T-helper 9 cell (primary cell): ENCODE measurements at places on chromosomes 1 and 21.

DNA sequence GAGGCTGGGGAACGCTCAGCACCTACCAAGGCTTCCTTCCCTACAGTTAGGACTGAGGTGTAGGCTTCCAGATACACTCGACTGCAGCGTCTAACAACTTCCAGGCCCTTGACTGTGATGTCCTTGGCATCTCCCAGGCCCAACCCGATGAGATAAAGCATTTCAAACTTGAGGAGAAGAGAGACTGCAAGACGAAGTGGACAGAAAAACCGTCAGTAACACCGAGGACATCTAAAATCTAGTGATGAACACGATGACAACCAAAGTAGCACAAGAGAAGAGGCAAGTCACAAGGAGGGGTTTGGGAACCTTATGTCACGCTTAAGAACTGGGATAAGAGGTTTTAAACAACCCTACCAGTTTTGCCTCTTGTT is 314 bp downstream of the DPH5 start:
- DNase-seq = no peak

GRCh38 chr21:43884012-43884860 is 19.2 kb downstream of the AGPAT3 start:
- DNase-seq = no peak

GRCh38 chr1:64598100-64598571 is 128.2 kb downstream of the CACHD1 start:
- DNase-seq = no peak

DNA sequence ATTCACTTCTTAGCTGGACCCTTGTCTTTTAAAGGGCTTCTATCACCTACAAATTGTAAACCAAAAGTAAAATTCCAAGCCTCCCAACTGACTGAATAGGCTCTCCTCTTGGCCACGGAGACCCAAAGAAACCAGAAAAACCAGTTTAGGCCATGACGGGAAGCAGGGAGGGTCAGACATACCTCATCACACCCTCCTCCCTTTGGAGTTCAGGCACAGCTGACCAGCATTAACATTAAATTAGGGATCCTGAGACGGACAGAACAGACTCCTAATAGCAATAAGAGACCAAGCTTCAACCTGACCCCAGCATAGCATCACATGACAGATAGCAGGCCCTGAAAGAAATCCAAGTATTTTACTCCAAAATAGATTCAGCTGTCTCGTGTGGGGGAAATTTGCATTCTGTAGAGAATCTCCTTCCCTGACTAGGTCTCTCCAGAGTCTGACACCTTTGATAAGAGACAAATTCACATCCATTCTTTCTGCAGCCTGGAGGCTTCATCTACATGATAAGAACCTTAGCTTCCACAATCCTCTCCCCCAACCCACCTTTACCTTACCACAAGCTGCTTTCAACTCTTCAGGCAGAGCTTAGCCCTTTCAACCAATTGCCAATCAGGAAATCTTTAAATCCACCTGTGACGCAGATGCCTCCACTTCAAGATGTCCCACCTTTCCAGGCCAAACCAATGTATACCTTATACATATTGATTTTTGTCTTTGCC is 177.1 kb upstream of the RAB4A start:
- DNase-seq = no peak

DNA sequence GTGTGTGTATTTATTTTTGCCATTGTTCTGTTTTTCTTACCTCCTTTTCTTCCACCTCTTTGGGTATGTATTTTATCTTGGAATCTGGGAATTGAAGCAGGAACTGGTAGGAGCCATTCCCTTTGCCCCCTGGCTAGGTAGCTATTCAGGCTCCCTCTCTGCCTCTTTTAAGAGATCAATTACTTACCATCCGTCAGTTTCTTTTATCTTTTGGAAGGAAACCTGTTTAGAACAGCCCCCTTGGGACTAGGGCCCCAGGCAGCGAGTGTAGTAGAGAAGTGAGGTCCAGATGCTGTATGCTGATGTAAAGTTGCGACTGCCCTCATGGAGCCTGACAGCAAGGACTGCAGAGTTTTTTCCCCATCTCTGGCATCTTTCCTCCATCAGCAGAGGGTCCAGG is 41.6 kb downstream of the KIRREL1 start:
- no peak for DNase-seq

DNA sequence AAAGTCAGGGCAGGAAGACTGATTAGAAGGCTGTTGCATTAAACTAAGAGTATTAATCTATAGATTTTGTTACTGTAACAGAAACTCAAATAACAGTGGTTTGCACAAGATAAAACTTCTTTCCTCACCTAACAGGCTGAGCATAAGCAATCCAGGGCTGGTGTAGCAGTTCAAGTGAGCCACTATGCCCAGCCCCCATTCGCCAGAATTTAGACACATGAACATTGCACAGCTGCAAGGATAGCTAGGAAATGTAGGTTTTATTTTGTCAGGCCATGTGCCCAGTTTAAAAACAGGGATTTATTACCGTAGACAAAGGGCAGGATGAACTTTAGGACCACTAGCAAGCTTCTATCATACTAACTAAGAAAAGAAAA is 19.5 kb upstream of the DOCK7 start:
- DNase-seq = no peak

GRCh38 chr21:34536820-34537219 is 24.8 kb upstream of the KCNE1 start:
- DNase-seq = no peak

- DNase-seq = no peak
Measured at GRCh38 chr21:38542263-38542662, 44.0 kb upstream of the ERG start.

DNA sequence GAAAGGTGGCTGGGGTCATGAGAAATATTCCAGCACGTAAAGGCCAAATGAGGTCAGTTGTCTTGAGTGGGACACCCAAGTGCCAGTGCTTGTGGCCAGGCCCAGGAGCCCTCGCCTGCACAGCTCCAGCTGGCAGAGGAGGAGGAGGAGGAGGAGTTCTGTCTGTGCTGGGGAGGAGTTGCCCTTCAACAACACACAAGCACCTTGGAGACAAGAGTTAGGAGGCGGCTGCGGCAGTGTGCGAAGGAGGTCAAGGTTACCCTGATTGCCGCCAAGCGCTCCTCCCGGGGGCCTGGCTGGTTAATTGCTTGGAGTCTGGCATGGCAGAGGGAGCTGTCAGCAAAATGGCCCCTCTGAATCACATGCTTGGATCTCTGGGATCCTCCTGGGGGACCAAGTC is 45.1 kb downstream of the GRIK3 start:
- DNase-seq = no peak

DNA sequence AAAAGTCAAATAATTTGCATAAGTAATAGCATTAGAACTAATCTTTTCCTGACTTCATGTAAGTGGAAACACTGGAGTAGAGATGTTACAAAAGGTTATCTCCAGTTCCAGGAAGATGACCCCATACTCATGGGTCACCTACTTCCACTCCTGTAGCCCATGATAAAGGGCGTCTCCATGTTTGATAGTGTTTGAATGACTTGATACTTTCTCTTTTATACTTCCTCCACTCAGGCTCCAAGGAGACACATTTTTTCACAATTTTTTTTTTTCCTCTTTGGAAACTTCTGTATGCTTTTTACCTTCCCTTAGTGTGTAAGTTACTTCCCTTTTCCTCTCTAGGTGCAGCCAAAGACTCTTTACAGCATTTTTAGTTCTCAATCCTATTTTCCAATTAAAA is 382.1 kb upstream of the B3GALT2 start:
- DNase-seq = no peak

GRCh38 chr1:7076572-7076971 is 291.3 kb downstream of the CAMTA1 start:
- DNase-seq = no peak

DNA sequence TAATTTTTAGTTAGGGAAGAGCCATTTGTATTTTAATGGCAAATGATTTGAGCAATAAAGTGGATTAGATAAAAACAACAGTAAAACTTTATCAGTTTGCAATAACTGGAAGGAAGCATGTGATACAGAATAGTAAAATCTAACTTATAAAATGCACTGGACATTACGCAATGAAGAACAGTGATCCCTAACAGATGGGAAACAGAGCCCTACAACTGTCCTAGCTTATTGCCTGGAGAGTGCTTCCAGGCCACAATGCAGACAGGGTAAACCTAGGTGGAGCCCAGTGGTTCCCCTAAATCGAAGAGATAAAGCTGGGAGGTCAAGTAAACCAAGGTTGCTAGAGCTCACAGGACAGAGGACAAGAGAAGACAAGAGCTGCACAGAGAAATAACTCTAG is 7.0 kb downstream of the OMA1 start:
- no peak for DNase-seq

DNA sequence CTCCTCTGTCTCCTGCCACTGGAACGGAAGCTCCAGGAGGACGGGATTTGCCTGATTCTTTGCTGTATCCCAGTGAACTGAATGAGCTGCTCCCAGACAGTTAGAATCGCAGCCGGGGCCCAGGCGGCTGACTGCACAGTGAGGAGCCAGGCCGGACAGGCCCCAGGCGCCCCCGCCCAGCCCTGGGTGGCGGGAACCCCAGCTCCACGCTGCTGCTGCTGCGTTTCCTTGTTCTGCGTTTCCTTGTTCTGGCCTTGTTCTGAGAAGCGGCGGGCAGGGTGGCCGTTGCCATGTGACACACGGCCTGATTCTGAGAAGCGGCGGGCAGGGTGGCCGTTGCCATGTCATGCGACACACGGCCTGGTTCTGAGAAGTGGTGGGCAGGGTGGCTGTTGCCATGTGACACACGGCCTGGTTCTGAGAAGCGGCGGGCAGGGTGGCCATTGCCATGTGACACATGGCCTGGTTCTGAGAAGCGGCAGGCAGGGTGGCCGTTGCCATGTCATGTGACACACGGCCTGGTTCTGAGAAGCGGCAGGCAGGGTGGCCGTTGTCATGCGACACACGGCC is 56.2 kb downstream of the SLC37A1 start:
- DNase-seq = no peak

DNA sequence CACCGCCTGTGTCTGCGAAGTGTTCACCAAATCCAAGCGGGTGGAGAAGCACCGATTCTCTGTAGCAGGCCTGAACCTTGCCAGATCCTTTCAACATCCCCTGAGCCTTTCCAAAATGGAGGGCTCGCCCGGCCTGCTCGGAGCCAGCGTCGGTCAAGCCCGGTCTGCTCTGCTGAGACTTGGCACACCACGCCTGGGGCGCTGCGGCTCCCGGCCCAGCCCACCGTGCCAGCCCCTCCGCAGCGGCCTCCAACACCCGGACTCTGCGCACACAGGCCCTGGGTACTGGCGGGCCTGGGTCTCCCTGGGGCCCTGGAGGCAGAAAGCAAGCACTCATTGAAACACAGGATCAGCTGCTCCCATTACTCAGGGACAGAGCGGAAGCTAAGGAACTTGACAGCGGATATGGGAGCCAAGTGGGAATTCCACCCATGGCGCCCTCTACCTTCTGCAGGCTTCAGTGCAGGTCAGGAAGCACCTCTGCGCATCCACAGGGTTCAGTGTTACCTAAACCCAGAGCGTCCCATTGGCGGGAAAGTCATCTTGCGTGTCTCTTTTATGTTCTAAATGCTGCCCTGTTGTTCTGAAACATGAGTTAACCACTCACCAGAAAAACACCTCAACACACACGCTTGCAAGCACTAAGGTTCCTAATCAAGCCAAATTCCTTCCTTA is 159.9 kb downstream of the ZBTB18 start:
- DNase-seq = no peak

- DNase-seq = no peak
Measured at GRCh38 chr1:201253906-201254624, 29.2 kb upstream of the PKP1 start.

- DNase-seq = no peak
Measured at GRCh38 chr1:230280054-230280795, 145.9 kb downstream of the PGBD5 start.

GRCh38 chr1:32622806-32623681 is 27.3 kb downstream of the ZBTB8OS start:
- no peak for DNase-seq

- no peak for DNase-seq
Measured at GRCh38 chr1:149844650-149845255, 54.6 kb upstream of the BOLA1 start.

- no peak for DNase-seq
Measured at GRCh38 chr1:195981448-195982139, 626.6 kb downstream of the KCNT2 start.

- DNase-seq = no peak
Measured at GRCh38 chr1:94609619-94610018, 68.1 kb upstream of the F3 start.

DNA sequence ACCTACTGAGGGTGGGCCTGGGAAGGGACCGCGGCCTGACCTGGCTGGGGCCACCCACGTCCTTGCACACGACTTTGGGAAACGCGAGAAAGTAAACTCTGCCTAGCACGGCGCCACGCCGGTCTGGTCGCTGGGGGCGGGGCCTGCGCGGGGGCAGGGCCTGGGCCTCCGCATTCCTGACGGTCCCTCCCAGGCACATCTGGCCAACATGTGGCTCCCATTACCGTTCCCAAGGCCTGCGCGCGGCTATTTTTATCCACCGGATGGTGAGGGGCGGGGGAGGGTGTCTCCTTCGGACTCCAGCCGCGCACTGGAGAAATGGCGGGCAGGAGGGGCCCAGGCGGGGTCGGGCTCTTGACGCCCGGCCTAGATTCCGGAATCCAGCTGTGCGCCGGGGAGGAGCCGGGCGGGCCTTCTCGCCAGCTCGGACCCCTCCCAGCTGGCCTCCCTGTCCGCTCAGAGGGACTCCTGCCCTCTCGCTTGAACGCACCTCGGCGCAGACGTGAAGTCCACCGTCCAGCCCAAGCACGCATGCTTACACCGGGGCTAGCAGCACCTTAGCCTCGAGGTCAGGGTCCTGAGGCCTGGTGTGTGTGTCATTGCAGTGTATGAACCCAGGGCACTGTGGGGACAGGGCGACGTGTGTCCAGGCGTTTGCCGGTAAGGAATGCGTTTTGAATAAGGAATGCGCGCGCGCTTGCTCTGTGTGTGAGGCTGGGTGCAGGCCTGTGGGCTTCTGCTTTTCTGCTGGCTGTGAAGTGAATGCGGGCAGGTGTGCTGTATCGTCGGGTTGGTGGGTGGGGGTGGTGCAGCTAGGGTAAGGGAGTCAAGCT is 2.1 kb downstream of the EVA1B start:
- DNase-seq = no peak

DNA sequence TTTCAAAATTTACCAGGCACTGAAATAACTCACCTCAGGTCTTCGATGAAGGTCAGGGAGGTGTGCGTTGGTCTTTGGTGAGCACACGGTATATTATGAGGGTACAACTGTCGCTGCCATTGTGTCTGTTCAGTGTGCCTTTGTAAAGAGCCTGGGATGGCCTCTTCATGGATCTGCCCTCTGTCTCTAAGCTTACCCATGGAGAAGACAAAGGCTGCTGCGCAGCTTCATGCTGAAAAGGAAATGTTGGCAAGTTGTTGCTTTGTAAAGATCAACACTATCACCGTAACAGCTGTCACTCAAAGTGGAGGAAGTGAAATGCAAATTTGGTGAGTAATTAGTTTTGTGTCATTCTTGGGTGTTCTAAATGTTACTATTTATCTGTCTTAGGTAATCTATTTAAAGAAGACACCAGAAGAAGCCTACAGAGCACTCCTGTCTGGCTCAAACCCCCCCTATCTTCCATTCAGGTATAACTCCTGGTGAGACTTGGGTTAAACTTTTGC is 71.6 kb downstream of the CDC14A start:
- DNase-seq = no peak

GRCh38 chr1:193694741-193695140 is 508.3 kb upstream of the B3GALT2 start:
- DNase-seq = no peak

GRCh38 chr21:44616591-44616926 is 4.7 kb downstream of the KRTAP10-8 start:
- no peak for DNase-seq
